ENCODE measurements at places on chromosomes 7 and 10. TPM values are rescaled to one million over a fixed set of nuclear protein-coding genes. Genes with fewer than 3 reads are reported as not detected.

Gene LRIT2
- polyA plus RNA-seq = not detected

Gene SUN3
- polyA plus RNA-seq = not detected

- no peak for DNase-seq
Measured at GRCh38 chr10:62655337-62655994, 149.1 kb upstream of the ADO start.

DNA sequence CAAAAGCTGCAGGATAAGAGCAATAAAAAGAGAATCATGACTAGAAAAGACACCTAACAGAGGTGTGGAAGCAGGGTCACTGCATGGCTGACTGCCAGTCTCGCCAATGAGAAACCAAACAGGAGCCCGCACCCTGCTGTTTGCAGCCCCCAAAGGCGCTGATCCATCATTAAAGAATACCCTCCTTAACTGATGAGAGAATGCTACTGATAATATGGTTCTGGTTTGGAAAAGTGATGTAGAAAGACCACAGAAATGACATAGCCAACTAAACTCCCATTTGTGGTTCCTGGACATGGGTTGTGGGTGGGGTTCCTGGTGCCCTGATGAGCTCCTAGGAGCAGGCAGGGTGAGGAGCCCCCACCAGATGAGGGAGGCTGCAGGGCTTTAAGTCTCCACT, 207.4 kb downstream of the TNS3 start:
- no peak for DNase-seq

DNA sequence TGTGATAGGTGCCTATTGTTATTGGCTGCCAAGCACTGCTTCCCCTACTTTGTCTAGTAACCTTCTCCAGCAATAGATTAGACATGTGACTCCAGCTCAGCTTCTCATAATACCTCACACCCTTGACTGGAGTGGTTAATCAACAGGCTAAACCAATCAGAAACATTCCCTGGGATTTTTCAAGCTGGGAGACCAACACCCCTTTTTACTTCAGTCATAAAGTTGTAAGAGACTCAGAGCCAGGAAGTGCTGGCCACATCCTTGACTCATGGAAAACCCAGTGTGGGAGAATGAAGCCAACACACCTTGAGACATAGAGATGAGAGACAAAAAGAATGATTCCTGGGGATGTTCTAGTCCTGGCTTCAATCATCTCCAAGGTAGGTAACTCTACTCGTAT, 62.6 kb upstream of the HECTD2 start:
- DNase-seq = no peak

DNA sequence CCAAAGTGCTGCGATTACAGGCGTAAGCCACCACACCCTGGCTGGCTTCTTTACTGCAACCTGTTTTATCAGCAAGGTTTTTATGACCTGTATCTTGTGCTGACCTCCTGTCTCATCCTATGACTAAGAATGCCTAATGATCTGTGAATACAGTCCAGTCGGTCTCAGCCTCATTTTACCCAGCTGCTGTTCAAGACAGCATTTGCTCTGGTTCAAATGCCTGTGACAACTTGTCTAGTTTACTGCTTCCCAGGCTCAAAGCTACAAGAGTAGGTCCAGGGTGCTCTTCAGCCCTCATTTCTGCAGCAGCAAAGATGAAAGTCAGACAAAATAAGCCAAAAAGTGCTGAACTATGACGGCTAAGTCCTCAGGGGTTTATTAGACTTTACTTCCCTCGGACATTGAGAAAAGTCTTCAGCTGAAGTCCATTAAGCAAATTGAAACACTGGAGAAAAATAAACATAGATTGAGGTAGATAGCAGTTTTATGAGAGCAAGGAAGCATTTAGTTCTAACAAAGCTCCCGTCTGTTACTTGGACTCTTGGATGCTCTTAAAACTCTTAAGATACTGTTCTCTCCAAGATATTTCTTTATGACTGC, 12.5 kb upstream of the LYZL1 start:
- DNase-seq = no peak
